ENCODE measurements at places on chromosomes 6 and 20.

- DNase-seq, result peak; percentile 90
These were observed 29.5 kb downstream of the CDYL start for GRCh38 chr6:4805553-4806336.

DNA sequence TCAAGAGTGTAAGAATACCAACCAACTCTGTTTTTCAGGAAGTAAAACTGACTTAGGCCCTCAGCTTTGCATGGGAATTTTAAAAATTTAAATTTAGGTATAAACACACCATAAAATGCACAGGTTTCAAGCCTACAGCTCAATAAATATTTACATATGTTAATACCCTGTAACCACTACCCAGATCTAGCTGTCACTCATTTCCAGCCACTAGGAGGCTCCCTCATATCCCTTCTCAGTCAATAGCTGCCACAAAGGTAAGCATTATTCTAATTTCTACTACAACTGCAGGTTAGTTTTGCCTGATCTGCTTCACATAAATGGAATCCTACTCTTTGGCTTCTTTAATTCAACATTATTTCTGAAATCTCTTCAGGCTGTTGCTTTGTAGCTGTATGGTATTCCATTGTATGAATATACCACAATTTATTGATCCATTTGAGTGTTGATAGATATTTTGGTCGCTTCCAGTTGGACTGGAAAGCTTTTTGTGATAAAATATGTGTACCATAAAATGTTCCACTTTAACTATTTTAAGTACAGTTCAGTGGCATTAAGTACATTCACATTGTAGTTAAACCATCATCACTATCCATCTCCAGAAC is 32.5 kb upstream of the MEI4 start:
- DNase-seq, result no peak

DNA sequence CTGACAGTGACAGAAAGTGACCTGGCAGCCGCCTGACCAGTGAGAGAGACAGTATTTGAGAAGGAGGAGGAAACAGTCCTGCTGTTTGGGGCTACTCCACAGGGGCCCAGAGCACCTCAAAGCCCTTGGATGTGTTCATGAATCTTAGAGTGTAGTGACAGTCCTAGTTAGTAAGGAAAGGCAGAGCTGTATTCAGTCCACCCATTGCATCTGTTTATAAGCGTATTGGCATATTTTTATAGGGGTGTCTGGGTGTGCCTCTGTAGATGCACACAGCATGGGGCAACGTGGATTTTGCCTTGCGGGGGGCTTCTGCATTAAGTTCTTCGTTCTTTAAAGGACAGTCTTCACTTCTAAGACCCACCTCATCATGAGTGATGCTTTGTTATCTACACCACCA is 44.6 kb upstream of the SLC22A1 start:
- DNase-seq, result no peak

GRCh38 chr20:62405981-62406513 is 1.0 kb downstream of the CABLES2 start:
- DNase-seq, result no peak

GRCh38 chr6:52394251-52394666 is 25.9 kb upstream of the EFHC1 start:
- DNase-seq, result no peak

DNA sequence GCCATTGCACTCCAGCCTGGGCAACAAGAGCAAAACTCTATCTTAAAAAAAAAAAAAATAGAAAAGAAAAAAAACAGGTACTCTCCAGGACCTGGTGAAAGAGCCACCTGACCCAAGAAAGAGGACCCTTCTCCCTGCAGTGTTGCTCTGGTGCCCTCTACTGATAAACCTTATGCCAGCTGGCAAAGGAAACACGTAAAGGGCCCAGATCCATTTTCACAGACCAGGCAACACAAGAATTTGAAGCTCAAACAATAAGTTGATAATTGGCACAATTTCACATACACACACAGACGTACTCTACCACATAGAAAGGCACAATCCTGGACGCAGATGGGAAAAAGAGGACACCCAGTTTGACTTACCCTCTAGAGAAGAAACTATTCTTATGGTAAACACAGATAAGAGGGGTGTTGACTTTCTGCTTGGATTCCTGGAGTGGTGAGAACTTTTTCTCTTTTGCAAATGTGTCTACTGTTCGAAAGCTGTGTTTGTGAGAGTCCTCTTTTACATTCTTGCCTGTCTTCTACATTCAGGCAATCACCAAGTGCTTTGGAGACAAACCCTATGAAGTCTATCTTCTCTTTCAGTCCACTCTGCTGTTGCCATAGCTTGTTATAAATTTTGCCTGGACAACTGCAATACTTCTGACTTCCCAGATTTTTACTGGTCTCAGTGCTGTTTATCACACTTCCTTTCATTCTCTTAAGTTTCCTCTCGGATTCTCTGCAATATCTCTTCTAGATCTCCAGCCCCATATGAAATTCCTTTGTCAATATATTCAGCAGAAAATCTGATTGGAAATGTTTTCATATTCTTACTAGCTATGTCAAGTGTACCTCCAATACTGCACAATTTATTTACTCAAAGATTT is 6.4 kb upstream of the SNRPB start:
- DNase-seq, result no peak

- peak; percentile 43 for DNase-seq
These were observed 712 bp downstream of the DEK start for GRCh38 chr6:18263418-18264218.

DNA sequence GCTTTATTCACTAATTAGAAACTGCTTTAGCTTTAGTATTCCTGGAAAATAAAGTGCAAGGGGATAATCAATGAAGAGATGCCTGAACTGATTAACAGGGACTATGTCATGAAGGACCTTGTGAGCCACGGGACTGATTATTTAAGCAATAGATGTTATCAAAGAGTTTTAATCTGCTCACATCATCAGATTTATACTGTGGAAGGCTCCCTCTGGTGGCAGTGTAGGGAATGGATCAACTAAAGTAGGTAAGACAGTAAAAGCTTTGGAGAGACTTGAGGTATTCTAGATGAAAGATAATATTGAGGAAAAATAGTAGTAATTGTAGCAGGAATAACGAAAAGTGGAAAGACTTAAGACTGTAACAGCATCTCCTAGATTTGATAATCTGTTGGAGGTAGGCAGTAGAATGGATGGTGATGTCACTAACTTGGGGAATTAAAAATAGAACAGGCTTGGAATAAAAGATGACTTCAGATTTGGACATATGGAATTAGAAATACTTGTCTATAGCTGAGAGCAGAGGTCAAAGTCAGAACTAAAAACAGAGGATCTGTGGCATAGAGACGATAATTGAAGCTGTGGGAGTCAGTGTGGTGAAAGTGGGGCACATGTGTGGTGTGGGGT is 80.3 kb upstream of the HTR1E start:
- DNase-seq, result peak; percentile 37

DNA sequence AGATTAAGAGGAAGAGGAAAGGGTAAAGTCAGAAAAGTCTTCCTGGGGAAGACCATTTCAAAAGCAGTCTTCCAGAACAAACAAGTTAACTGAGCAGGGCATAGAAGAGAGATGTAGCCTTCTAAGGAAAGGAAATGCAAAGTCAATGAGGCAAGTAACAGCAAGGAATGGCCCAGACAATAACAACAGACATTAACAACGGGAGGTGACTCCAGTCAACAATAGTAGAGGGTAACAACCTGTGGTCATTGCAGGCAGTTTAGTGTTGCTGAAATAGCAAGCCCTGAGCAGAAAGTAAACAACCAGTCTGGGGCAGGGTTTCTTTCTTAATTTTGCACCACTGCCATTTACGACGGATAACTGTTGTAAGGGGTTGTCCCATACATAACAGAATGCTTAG is 2.1 kb downstream of the MDN1 start:
- no peak for DNase-seq

DNA sequence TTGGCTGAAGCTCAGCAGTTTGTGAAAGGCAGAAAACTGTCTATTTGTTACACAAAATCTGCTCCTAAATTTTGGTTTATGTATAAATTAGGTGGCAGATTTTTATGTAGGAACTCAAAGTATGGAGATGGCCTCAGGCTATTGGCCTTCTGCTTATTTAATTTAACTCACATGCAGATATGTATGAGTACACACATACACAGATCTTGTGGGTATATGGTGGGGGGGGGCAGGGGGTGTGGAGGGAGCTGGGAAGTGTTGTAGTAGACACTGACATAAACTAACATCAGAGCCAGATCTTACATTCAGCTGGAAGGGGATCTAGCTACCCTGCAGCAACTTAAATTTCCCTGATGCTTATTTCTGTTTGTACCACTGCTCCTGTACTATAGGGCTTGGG is 170.8 kb downstream of the EPM2A start:
- no peak for DNase-seq

GRCh38 chr6:145569140-145569539 is 166.2 kb downstream of the EPM2A start:
- no peak for DNase-seq

- DNase-seq, result no peak
These were observed 377.0 kb downstream of the BTBD3 start for GRCh38 chr20:12294678-12295077.

DNA sequence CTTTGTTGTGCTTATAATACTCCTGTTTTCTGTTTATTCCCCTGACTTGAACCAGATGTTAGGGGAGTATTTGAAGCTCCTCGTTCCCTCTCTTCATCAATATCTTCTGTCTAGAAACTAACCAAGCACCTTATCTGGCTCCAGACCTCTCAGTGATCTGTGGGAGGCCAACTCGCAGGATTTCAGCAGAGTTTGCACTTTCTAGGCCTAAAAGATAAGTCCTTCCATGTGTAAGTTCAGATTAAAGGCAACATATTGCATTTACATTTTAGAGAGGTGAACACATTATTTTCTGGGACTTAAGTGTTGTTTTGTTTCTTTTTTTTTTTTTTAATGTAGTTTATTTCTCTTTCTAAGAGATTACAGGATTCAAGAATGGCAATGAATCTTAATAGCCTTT is 139.4 kb upstream of the AKAP12 start:
- DNase-seq, result no peak

- DNase-seq, result no peak
These were observed 131.8 kb downstream of the NFATC2 start for GRCh38 chr20:51410586-51411325.

- DNase-seq, result no peak
These were observed 255.9 kb downstream of the SYNE1 start for GRCh38 chr6:152380993-152381898.

DNA sequence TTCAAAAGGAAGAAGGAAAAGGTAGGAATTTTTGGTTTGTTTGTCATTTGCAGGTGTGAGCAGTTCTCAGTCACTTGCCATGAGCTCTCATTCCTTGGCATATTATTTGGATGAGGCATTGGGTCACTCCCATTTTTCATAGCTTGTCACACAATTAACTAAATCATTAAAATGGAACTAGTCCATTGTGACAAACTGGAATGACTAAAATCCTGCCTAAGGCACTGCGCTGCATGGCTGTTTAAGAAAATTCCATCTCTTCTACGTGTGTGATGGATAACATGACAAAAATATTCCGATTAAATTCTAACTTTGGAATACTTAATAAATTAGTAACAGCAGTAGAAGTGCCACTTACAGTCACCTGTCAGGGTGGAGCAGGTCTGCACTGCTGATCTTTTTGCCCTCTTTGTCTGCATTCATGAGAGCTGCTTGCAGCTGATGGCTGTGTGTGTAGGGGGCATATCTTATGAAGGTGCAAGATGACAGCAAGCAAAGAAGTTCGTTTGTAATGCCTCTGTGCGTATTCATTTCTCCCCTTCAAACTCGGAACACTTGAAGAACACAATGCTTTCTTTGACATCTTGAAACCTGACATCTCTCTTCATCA is 1292.6 kb upstream of the MAP3K7 start:
- no peak for DNase-seq

- DNase-seq, result no peak
These were observed 112.0 kb downstream of the GPR63 start for GRCh38 chr6:96725296-96725695.

GRCh38 chr6:73702444-73702843 is 6.4 kb downstream of the CD109 start:
- no peak for DNase-seq

- DNase-seq, result no peak
These were observed 12.2 kb downstream of the LEMD2 start for GRCh38 chr6:33776764-33777163.

- DNase-seq, result no peak
These were observed 387.1 kb upstream of the AGPAT4 start for GRCh38 chr6:161660666-161661571.

DNA sequence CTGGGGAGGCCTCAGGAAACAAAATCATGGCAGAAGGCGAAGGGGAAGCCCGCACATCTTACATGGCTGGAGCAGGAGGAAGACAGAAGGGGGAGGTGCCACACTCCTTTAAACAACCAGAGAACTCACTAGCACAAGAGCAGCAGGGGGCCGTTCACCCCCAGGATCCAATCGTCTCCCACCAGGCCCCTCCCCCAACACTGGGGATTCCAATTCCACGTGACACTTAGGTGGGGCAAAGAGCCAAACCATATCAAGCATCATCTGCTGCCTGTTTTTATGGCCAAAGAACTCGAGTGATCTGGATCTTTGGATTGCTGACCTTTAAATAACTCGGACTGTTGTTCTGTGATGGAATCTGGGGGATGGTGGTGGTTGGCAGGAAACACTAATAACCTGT is 28.0 kb downstream of the PNLDC1 start:
- DNase-seq, result peak; percentile 17

GRCh38 chr6:154460306-154461071 is 50.0 kb downstream of the CNKSR3 start:
- no peak for DNase-seq

- peak; percentile 40 for DNase-seq
These were observed 20.2 kb downstream of the LEMD2 start for GRCh38 chr6:33768644-33769120.

DNA sequence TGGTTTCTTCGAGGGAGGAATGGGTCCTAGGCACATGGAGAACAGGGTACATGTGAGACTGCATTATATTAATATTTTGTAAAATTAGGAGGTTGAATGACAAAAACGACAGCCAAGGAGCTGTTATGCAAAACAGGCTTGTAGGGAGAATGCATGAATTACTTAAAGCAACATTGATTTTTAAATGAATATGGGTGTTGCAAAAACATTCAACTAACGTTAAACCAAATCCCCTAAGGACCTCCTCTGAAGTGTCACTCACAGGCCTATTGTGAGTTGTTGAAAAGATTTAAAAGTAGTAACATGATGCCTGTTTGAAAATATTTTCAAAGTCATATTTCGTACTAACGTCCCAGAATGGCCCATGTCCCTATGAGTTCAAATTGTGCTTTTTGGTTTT is 21.9 kb downstream of the FBXL4 start:
- DNase-seq, result no peak

DNA sequence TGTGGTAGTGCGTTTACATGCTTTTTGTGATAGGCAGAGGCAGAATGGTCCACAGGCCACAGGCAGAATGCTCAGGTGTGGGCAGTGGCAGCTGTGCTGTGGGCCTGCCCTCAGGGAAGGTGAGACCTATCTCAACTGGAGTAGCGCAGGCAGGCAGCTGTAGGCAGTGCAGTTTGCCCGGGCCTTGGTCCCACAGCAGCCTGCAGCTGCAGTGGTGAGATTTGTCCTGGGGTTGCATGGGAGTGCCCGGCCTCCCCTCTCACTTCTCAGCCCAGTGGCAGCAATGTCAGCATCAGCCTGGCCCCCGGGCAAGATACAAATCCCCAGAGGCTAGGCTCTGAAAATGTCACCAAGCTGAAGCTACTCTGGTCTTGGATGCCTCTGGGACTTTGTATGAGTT is 6.1 kb upstream of the PPIL4 start:
- DNase-seq, result no peak
